ENCODE measurements at places on chromosomes 16 and 17.

DNA sequence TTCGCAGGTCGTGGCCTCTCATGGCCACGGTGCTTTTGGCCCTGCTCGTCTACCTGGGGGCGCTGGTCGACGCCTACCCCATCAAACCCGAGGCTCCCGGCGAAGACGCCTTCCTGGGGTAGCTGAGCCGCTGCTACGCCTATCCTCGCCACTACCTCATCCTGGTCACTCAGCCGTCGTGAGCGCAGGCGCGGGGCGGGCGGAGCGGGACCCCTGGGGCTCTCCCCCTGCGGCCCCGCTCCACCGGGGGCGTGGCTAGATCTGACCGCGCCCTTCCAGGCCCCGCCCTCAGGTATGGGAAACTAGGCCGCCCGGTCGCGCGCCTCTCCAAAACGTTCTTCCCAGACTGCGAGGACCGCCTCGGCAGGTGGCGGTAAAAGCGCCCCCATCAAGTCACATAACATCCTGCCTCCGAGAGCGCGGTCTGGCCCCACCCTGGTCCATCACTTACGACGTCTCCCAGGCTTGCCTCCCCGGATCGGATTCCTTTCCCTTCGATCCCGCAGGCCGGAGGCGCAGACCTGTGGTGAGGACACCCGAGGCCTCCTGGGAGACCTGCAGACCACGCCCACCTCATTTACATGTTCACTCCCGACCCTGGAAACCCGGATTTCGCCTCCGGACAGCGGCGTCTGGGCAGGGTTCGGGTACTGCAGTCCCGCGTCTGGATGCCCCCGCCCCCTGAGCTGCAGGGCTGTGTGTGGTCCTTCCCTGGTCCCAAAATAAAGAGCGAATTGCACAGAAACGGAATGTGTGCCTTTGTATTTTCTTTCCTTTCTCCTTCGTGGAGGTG, 91.5 kb upstream of the TMEM97 start:
- no peak for DNase-seq

- peak; percentile 86 for DNase-seq
Observed at GRCh38 chr16:84819644-84820304, at the start of gene CRISPLD2. Gene CRISPLD2, plus strand, starts transcription at chr16:84819985. Its CDS starts 18,511 bp downstream, at chr16:84838496.

- DNase-seq = no peak
Observed at GRCh38 chr17:29682054-29682453, 59.3 kb upstream of the CORO6 start.

GRCh38 chr17:43314611-43315011, 80.8 kb upstream of the RNU2-1 start:
- DNase-seq = no peak

DNA sequence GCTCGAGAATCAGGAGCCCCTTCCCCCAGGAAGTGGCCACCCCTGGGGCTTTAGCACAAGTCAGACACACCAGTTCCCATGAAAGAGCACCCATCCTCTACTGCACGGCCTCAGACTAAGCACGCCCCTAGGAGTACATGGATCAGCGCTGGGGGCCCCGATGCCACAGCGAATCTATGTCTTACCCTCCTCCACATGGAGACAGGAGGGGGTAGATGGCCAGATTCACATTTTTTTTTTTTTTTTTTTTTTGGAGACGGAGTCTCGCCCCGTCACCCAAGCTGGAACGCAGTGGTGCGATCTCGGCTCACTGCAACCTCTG, 3.2 kb upstream of the EXOSC6 start:
- DNase-seq = no peak

- DNase-seq = no peak
Observed at GRCh38 chr16:78421181-78421708, 321.8 kb downstream of the WWOX start.

- DNase-seq = no peak
Observed at GRCh38 chr17:12591021-12591735, 74.5 kb upstream of the MYOCD start.

GRCh38 chr16:88351491-88352101, 31.2 kb upstream of the ZNF469 start:
- no peak for DNase-seq

DNA sequence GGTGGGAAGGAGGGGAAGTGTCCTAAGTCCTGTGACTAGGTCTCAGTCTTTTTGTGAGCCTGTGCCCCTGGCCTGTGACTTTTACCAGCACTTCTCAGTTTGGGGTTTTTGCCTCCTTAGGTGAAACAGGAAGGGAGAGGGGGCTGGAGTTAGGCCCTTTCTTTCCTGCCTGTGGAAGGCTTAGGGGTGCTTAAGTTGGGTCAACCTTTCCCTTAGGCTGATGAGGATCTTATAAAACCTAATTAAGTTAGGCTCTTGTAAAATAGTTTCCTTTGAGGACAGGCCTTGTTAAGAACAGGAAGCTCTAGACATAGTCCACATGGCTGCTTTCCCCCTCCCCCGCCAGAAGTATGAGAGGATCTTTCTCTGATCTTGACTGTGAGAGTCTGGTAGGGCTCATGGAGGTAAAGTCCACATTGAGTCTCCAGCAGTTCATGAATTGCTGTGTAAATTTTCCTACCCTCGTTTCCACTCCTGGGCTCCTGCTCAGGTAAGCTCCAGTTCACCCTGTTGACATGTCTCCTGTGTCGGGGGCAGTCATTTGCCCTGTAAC, 17.0 kb upstream of the DNASE1 start:
- no peak for DNase-seq

GRCh38 chr16:24906199-24906808, 60.5 kb downstream of the SLC5A11 start:
- no peak for DNase-seq

DNA sequence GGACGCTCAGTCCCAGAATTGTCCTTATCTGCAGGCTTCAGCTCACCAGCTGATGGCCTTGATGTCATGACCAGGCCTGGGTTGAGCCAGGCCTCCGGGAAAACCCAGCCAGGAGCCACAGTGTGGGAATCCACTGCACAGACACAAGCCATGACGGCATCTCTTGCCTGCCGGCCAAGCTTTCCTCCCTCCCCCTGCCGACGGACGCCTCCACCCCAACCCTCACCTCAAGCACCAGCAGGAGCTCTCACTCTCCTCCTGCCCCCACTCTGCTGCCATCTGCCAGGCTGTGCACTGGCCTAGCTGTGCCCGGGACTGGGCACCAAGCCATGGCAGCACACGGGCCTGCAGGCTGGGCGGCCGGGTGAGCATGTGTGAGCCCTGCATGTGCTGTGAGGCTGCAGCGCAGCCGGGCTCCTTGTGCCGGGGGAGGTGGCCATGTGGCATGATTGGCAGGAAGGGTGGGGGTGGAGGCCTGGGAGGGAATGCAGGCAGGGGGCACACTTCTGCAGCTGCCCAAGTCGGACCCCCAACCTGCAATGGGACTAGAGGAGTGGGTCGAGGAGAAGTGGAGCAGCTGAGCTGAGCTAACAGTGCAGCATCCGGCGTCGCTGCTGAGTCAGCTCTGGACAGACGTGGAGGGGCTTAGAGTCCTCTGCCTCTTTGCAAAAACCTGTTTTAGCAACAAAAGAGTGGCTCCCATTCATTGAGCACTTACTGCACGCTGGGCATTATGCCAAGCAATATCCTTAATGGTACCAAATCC, 268.5 kb downstream of the CBLN1 start:
- DNase-seq = no peak

DNA sequence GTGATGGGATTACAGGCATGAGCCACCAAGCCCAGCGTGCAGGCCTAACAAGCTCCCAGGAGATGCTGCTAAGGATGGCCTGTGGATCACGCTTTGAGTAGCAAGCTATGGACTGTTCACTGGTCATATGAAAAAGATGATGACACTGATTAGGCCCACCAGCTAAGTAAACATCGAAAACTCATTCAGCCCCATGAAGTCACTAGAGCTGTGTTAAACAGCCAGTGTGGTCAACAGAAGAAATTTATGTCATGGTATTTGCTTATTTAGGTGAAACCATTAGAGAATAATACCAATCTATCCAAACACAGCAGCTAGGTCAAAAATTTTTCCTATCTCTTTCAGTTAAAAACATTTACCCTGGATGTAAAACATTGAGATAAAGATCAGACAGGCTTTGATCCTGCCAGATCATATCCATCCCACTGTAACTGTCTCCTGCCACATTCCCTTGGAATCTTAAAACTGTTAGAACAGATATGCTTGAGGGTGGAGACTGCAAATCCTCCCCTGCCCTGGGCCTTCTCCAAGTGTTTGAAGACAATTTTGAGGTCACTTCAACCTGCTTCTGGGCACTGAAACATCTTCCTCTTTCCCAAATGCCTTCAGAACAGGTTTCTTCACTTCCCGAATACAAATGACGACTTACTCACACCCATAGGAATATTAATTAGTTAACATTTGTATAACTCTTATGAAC, 30.9 kb downstream of the HOXB1 start:
- no peak for DNase-seq

DNA sequence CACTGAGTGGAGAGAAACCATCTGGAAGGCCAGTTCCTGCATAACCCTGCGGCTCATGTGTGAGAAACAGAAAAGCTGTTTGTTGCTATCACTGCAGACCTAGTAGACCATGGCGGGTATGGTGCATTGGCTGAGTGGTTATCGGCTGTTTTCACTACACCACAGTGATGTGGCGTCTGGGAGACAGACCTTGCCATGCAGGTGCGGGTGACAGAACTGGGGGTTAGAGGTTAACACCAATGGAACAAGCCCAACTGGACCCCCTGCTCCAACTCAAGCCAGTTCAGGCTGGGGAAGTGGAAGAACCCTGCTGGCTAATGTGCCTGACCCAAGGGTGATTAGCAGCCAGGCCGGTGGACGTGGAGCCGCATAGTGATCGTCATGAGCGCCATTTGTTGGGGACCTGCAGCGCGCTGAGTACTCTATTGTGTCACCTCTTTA, 91.9 kb downstream of the IRF8 start:
- no peak for DNase-seq

- DNase-seq = no peak
Observed at GRCh38 chr17:2545393-2545792, 33.7 kb upstream of the METTL16 start.

DNA sequence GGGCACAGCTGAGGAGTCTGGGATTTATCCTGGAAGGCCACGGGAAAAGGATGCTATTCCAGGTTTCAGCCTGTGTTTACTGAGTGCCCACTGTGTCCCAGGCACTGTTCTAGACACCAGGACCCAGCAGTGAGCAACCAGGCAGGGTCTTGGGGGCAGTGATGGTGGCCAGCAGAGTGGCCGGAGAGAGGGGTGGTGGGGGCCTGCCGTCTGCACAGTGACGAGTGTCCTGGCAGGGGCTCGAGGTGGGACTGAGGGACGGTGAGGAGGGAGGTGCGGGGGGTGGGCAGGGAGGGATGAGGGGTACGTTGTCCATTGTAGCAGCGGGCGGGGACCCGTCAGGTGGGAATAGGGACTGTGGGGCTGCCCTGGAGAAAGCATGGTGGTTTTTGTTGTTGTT, 66.3 kb upstream of the CIBAR2 start:
- no peak for DNase-seq

- DNase-seq = no peak
Observed at GRCh38 chr17:61064087-61064951, 335.3 kb upstream of the TBX2 start.

DNA sequence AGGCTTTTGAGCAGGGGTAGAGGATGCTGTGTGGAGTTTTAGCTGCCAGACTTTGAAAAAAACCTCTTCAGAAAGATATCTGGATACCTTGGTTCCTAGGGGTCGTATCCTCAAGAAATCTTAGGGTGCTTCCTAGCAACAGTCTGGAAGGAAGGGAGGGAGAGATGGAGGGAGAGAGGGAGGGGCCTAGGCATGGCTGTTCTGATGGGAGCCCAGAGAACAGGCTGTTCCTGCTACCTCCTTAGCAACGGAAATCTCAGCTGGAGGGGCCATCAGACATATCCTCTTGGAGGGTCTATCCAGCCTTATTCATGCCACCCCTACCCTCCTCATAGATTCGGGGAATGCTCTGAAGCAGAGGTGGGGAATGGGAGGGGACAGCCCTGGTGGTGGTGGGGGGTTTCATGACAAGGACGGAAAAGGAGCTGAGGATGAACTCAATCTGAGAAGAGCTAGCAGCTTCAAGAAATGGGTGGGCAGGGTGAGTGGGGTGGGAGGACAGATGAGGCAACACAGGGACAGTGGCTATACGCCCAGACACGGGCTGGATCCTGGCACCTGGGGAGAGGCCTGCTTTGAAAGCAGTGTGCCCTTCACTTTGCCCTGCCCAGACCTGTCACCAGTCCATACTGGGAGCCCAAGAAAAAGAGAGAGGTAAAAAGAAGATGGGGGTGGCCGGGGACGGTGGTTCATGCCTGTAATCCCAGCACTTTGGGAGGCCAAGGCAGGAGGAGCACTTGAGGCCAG, 2.9 kb upstream of the THRA start:
- no peak for DNase-seq

GRCh38 chr16:87831421-87832136, 37.7 kb downstream of the SLC7A5 start:
- DNase-seq = no peak

DNA sequence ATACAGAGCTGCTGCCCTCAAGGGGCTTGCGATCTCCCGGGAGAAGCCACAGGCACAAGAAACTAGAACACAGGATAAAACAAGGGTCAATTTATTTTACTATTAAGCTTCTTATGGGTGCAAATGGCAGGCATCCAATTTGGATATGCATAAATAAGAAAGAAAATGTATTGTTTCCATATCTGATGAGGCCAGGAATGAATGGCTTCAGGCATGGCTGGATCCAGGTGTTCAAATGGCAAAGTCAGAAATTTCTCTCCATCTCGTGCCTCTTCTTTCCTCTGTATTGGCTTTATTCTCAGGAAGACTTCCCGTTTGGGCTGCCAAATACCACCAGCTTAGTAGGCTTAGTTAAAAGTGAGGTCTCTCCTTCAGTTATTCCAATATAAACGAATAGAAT, 43.1 kb downstream of the SCNN1B start:
- DNase-seq = no peak

DNA sequence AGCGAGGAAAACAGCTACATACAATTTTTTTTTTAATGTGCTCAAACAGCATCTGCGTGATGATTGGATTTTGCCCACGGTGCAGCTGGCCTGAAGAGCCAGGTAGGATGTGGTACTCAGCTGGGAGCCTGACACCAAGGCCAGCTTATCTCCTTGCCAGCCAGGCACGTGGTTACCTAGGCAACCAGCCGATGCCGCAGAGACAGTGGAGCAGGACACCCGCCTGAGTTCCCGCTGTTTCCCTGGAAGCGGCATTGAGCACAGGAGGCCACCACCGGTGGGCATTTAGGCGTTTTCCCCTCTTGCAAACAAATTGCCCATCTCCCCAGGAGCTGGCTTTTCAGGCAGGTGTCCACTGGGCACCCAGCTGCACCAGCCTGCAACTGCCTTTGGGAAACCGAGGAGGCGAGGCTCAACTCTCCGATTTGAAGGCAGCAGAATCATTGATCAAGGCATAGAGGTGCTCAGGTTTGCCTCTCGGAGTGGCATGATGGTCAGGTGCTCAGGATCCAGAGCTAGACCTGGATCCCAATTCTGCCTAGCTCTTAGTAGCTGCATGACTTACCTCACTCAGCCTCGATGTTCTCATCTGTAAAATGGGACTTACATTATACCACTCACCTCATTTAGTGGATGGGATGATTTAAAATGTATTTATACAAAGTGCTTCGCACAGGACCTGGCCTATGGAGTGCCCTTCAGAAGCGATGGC, 137.5 kb upstream of the PLCG2 start:
- no peak for DNase-seq

GRCh38 chr17:61404663-61404912, 4.9 kb downstream of the TBX2 start:
- DNase-seq = no peak

Measured in T follicular helper cell (primary cell).